ENCODE measurements at places on chromosomes 3 and 15.

DNA sequence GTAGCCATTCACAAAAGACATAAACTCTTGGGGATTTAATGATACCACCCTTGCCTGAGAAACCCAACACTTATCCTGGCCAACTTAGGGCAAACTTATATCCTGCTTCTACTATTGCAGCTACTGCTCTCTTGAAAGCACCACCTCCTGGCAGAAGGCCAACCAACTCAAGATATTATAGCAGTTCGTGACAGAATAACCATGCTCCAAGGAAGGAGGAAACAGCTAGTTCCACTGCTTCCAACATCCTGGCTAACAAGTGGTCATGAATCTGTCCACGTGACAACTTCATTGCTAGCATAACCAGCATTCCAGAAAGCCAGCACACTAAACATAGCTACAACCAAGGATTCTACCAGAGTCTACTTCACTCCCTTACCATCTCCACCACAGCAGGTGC, 1037.5 kb downstream of the TBL1XR1 start:
- DNase-seq = no peak
- no peak overlapping the region for H3K4me3 ChIP-seq
- no peaks in the 10 kb centered on the region for H3K36me3 ChIP-seq

- no peaks in the 10 kb centered on the region for H3K36me3 ChIP-seq
- no peaks in the 10 kb centered on the region for H3K27me3 ChIP-seq
- no peak overlapping the region for H3K4me3 ChIP-seq
- no peak overlapping the region for H3K27ac ChIP-seq
These were observed 105.4 kb downstream of the ADCY5 start for GRCh38 chr3:123343296-123344174.

GRCh38 chr3:53643757-53644156, 149.3 kb downstream of the CACNA1D start:
- H3K27me3 ChIP-seq = no peaks in the 10 kb centered on the region
- H3K4me3 ChIP-seq = no peak overlapping the region
- H3K27ac ChIP-seq = no peak overlapping the region
- no peaks in the 10 kb centered on the region for H3K36me3 ChIP-seq
- DNase-seq = peak; percentile 36

DNA sequence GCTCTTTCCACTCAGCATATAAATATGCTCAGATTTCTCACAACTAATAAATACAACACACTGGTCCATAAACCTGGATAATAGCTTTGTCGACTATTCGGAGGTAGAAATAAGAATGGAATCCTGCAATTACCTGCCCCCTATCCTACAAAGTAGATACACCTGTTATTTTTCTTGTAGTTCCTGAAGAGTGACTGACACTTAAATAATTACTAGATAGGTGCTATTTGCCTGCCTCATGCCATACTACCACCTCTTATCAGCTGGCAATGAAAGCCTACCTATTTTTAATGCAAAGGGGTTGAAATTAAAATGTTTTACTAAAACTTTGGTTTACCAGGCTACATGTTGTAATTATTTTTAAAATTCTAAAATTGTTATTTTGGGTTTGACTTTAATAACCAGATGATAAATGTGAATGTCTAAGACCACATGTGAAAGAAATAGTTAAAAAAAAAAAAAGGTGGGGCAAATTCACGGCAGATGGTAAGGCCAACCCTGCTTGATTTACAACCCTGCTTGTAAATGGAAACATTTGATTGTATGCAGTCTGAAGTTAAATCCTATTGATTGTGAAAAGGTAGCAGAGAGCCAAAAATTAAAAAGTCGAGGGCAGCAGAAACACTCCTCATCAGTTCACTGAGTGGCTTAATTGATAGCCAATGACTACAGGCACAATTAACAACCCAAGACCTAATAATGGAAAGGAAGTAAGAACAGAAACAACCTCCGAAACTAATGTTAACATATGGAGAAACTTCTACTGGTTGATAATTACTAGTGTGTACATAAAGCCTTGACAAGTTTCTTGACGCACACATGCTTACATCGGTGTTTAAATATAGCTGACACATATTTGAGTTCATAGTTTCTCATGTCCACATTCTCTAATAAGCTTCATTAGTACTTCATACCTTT, 8.9 kb downstream of the PEAK1 start:
- H3K4me3 ChIP-seq = no peak overlapping the region
- no peaks in the 10 kb centered on the region for H3K27me3 ChIP-seq
- peaks cover 7% of the 10 kb centered on the region for H3K4me1 ChIP-seq
- no peaks in the 10 kb centered on the region for H3K36me3 ChIP-seq
- H3K27ac ChIP-seq = no peak overlapping the region
- DNase-seq = no peak

Measured in neural progenitor cell (in vitro differentiated cells).